Mesothelial cell of epicardium (in vitro differentiated cells): ENCODE measurements at places on chromosomes 13 and 19. TPM values are rescaled to one million over a fixed set of nuclear protein-coding genes. Genes with fewer than 3 reads are reported as not detected.

GRK1 gene
- 0.20 to 0.41 TPM (median 0.34 TPM) in 3 replicates for total RNA-seq

GRCh38 chr13:38566519-38566918 lies 120.4 kb upstream of the FREM2 start:
- no peak for DNase-seq

DNA sequence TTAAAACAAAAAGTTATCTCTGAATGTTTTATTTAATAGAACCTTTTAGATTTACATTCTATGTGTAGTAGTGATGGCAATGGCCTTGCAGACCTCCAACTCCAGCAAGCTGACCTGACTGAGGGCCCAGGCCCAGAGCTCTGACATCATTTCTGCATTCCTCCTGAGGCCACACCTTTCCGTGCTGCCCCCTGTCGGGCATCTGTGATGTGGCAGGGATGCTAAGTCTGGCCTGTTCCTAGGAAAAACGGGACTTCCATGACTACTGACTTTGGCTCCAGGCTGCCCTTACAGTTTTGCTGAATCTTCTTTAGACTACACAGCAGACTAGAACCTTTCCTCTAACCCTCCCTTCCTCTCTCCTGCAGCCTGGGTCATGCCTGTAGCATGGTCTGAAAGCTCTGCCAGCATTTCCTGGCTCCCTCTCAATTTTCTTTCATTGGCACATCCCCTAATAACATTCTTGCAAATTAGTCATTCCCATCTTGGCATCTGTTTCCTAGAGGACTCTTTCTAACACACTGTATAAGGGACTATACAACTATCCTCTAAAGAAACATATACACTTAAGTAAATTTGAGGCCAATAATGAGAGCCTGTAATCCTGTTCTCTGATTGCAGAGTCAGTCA lies 249.1 kb downstream of the GPC5 start:
- DNase-seq = no peak

GRCh38 chr19:41863209-41863931 lies 3.3 kb downstream of the RPS19 start:
- no peak for DNase-seq
